HTR-8/SVneo (cell line): ENCODE measurements at places on chromosomes 1 and 21.

DNA sequence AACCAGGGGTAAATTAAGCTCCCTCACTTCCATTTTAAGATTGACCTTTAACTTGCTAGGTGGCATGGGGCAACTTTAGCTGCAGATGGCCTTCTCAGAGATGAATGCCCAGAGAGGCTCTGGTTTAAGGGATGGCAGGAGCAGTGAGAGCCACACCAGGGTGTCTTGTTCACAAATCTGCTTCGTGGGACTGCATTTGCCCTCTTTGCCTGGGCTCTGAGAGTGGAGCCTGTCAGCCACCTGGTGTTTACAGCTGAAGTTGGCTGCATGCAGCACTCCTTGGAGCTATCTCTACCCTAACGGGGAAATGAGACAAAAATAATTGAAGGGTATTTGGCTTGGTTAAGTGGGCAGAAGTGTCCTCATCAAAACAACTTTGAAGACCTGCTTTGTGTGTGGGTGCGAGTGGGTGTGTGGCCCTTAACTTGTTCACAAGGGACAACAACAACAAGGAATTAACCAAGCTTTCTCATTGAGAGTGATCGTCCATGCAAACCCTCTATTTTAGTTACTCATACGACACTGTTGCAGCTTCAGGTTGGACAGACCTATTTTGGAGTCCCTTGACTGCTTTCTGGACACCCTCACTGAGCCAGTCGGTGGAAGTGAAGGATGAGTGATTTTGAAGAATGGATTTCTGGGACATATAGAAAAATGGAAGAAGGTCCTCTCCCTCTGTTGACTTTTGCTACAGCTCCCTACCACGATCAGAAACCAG, 29.8 kb downstream of the PGM1 start:
- DNase-seq: no peak

- DNase-seq: peak; percentile 54
Measured at GRCh38 chr21:46048926-46049889, 48.7 kb upstream of the COL6A2 start.

DNA sequence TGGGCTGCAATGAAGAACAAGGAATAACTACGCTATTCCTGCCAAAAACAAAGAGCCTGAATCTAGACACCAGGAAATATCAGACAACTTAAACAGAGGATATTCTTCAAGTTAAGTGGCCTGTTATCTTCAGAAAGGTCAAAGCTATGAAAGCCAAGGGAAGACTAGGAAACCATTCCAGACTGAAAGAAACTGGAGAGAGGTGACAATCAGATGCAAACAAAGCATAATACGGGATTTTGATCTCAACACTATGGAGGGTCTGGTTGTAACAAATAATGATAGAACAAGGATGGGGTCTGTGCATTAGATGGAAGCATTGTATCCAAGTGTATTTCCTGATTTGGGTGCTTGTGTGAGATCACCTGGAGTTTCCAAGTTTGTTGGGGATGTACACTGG, 2.7 kb downstream of the EPRS1 start:
- DNase-seq: no peak

DNA sequence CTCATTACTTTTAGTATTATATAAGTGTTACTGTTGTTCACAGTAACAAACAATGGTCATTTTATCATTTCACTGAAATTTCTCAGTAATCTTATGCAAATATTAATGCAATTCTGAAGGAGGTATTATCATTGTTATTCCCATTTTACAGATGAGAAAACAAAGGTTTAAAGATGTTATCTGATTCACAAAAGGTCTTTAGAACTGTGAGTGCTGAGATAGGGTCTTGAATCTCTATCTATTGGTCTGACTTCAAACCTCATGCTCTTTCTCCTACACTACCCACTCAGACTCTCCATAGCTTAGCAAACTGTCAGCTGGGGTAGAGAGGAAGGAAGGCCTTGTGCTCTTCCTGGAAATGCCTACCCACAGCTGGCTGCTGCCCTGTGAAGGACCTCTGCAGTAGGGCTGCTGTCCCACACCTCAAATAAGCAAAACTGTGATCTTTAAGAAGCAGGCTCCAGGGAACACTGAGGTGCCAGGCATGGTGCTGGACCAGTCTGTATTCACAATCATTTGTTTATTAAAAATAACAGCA, 6.2 kb upstream of the OSCP1 start:
- no peak for DNase-seq

- DNase-seq: no peak
Measured at GRCh38 chr21:16460936-16461335, 731.2 kb downstream of the USP25 start.

DNA sequence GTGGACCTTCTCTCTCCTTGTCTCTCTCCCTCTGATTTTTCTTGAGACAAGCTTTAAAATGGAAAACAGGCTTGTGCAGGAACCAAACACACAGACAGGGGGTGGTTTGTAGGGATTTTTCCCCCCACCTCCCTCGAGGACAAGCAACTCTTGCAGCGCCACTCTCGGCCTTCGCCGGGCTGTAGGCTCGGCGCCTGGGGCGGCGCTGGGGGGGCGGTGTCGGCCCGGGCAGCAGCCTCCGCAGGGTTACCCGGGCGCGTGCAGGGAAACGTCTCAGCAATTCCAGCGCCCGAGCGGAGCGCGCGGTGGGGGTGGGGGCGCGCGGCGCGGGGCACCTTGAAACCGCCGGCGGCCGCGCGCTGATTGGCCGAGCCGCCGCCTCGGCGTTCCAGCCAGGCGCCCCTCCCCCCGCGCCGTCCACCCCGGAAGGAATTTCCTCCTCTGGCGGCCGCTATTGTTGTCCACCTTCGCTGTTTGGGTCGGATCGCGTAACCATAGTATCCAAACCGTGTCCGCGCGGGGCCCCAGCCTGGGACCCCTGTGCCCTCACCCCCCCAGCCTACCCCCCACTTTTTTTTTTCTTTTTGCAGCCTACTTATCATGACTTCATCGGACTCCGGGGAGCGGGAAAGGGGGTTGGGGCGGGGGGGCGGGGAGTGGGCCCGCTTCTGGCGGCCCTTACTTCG, 59.8 kb upstream of the ACOT11 start:
- peak; percentile 83 for DNase-seq

GRCh38 chr1:160370561-160371345, 3.9 kb downstream of the NHLH1 start:
- no peak for DNase-seq

GRCh38 chr1:152188673-152189591, 29.9 kb upstream of the RPTN start:
- DNase-seq: peak; percentile 44

DNA sequence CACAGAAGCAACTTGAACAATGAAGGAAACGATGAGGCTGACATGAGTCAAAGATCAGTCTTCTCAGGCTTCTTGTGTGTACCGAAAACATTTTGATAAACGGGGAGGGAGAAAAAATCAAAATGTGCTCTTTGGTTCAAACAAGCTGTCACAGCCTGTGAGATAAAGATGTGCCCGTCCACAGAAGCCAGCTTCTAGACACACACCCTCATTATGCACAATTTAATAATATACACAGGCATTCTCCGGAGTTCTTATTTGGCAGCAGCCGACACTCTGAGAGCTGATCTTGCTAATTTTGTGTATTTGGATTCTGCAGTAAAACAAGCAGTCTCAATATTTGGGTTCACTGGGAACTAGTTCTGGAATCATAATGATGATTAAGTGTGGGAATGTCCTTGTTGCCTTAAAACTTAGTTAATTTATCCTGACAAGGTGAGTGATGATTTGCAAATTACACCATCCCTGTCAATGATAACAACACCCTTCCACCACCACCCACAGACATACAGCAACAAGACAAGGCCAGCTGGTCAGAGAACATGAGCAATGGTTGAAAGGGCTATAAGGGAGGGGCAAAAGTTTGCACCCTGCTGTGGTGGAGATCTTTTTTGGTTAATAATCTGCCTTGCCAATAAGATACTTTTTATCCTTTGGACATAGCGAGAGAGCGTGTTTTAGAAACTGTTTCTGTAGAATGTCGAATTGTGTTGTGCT, 269.9 kb upstream of the KIAA0040 start:
- DNase-seq: no peak

DNA sequence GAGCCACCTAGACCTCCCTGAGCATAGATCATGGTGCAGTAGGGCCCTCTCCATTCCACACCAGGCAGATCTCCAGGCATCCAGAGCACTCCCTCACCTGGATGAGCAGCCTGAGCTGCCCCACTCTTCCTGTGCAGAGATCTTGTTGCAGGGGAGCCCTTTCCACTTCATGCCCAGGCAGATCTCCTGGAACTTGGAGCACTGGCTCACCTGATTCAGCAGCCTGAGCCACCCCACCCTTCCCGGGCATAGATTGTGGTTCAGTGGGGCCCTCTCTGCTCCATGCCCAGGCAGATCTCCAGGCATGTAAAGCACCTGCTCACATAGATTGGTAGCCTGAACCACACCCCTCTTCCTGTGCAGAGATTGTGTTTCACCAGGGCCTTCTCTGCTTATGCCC, 78.0 kb downstream of the SEC16B start:
- no peak for DNase-seq
